ENCODE measurements at places on chromosomes 2 and 18.

- no peak for DNase-seq
Observed at GRCh38 chr2:145861940-145862339, 1342.0 kb upstream of the ZEB2 start.

GRCh38 chr2:226159875-226160479 is 639.6 kb downstream of the IRS1 start:
- no peak for DNase-seq

DNA sequence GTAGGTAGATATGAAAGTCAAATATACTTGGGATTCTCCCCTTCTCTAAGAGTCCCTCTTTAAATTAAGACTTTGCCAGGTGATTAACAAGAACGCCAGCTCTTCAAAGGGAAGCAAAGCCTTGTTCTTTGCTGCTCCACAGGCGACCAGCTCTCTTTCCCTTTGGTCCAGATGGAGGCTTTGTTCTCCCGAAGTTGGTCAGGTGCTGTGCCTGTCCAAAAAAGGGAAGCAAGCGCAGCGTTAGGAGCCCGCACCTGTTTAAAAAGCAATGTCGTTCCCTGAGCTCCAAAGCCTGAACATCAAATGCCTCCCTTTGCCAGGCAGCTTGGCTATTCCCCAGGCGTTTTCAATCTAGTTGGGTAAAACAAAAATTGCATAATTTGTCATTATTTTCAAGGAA is 1913.1 kb upstream of the PIK3C3 start:
- DNase-seq, result no peak

GRCh38 chr2:217289907-217290280 is 430.0 kb upstream of the TNP1 start:
- DNase-seq, result no peak

DNA sequence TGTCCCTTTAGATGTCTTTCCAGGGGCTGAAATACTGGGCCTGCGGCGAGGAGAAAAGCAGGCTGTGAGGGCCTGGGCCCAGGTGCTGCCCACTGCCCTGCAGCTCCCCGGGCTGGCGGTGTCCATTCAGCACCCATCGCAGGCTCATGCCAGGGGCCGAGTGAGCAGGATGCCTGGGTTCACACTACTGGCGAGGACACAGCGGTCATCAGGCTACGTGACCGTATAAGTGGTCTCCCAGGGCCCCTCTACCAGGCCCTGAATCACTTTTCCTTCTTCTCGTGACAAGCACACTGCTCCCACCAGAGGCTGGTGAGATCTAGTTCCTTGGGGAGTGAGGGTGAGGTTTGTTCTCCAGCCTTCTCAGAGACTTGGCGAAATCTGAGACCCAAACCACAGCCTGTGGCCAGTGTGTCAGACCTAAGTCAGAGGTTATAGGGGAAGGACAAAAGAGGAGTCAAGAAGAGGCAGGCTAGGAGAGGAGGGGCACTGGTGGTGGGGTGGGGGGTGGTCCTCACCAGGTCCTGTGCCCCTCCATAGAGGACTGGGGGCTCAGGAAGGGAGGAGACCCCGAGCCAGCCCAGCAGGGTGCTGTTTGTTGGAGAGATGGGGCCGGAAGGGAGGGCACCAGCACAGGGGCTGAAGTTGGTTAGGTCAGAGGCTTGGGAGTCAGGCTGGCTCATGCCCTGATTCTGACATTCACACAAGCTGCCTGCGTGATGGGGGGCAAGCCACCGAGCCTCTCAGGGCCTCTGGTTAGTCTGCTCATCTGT is 6.6 kb upstream of the SEMA4C start:
- DNase-seq, result peak; percentile 54

DNA sequence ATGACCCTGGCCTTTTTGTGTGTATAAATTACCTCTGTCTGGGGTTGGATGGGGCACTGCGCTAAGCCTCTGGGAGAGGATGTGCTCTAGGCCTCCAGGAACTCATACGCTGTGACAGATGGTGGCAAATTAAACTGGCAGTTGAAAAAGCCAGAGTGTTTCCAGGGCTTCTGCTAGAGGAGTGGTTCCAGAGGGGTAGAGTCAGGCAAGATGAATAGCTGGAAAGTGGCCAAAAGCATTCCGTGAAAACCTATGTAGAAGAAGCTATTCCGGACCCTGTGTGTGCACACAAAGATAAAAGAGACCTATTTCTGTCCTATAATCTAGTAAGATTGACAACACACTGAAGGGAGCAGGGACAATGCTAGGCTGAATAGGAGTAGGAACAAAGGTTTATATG is 84.8 kb downstream of the ACTR3 start:
- DNase-seq, result no peak

GRCh38 chr18:69882965-69883668 is 64.6 kb downstream of the CD226 start:
- peak; percentile 23 for DNase-seq

DNA sequence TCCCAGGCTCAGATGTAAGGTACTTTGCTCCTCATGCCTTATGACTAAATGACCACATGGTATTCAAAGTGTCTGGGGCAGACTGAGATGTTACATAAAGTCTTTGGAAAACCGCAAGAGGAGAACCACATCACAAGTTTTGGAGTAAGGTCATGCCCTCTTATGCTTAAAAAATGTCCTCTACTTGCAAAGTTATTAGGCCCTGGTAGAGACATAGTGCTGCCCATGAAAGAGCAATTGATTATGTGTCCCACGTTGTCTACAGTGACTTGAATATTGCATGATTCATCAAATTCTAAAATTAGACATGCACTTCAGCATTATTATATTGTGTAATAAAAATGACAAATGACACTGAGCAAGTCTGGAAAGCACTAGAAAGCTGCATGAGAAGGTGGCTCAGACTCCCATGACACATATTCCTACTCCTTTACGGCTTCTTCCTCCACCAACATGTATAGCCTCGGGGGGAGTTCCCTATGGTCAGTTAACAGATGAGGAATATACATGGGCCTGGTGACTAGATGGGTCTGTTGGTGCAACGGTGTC is 602.6 kb upstream of the VRK2 start:
- DNase-seq, result peak; percentile 54

DNA sequence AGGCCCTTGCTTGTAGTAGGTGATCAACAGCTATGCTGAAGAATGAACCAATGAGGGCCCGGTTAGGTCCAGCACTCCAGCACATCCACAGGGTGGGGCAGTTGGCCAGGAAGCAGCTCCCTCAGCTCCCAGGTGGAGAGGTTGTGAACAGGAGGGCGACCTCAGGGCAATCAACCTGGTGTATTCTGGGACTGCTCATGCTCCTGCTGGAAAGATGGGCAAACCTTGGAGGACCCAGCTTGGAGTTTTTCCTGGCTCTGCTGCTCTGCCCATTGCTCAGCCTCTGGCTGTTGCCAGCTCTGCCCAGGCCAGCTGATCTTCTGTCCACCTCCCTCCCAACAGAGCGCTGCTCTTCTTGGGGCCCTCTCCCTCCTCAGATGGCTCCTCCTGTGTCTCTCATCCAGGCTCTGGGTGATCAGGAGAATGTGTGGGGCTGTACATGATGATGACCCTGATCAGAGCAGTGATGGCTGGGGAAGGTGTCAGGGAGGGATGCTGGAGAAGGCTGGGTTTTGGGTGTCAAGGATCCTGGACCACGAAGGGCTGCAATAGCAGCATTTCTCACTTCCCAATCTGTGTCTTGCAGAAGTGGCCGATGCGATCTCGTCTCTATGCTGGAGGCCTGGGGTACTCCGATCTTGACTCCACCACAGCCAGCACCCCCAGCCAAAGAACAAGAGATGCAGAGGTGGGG is 3.4 kb downstream of the TCF23 start:
- DNase-seq, result no peak

- DNase-seq, result no peak
Observed at GRCh38 chr2:165295643-165296042, 56.4 kb downstream of the SCN2A start.

DNA sequence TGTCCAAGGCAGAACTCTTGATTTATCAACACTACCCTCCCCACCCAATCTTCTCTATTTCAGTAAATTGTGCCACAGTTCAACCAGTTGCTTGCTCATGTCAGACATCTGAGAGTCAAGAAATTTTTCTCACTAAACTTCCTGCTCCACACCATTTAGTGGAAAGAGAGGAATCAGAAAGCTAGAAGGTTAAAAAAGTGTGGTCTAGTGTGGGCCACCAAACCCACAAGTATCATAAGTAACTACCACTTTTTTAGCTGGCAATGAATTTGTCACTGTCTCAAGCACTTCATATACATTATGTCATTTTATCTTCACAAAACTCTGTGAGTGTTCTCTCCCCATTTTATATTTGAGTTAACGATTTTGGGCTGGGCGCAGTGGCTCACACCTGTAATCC is 16.6 kb upstream of the MSTN start:
- DNase-seq, result no peak

All from fibroblast of skin of scalp (primary cell).